ENCODE measurements at places on chromosomes 6 and 20.

- DNase-seq, result no peak
Measured at GRCh38 chr6:44630125-44631028, 242.9 kb downstream of the CDC5L start.

GRCh38 chr6:135680964-135681913 is 170.3 kb upstream of the PDE7B start:
- no peak for DNase-seq

- DNase-seq, result no peak
Measured at GRCh38 chr6:169972736-169973135, 221.3 kb downstream of the ERMARD start.

DNA sequence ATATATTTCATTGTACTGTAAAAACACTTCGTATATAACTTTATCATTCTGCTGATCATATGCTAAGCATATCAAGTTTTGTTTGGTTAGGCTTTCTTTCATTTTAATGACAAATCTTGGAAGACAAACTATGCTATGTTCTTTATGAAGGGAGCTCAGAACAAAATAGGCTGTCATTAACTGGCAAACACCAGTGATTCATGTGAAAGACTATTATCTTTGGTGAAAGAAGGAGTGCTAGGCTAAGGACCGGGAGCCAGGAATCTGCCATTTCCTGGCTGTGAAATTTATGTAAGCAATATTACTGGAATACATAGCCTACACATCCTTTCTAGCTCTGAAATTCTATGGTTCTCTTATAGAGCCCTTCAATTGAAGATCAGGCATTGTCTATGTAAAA is 136.2 kb upstream of the CCN2 start:
- no peak for DNase-seq

DNA sequence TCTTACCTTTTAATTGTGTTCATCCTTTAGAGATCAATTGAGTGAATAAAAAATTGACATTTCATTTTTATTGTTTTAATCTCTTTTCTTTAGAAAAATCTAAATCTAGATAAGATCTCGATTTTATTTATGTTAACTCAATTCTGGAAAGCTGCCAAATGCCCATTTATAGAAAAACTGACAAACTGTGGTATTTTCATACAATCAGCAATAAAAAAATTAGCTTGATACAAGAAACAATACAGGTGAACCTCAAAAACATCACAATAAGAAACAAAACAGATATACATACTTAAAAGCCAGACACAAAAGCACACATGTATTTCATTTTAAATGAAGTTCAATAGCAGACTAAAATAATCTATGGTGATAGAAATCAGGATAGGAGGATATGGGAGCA is 30.0 kb upstream of the ARHGAP18 start:
- DNase-seq, result no peak

DNA sequence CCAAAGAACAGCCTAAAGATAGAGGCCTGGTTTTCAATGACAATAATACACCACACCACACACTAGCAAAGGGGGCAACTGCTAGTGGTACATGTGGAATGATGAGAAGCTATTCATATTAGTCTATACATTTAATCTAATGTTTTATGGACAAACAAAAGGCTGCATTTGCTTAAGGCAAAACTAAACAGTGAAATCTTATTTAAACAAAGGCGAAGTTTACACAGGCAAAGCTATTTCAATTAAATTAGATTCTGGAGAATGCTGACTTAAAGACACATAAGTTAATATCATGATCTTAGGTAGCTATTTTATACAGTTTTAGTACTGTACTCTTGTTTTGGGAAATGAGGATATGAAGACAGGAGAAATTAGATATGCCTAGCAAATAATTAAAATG is 53.9 kb upstream of the SIM1 start:
- no peak for DNase-seq

DNA sequence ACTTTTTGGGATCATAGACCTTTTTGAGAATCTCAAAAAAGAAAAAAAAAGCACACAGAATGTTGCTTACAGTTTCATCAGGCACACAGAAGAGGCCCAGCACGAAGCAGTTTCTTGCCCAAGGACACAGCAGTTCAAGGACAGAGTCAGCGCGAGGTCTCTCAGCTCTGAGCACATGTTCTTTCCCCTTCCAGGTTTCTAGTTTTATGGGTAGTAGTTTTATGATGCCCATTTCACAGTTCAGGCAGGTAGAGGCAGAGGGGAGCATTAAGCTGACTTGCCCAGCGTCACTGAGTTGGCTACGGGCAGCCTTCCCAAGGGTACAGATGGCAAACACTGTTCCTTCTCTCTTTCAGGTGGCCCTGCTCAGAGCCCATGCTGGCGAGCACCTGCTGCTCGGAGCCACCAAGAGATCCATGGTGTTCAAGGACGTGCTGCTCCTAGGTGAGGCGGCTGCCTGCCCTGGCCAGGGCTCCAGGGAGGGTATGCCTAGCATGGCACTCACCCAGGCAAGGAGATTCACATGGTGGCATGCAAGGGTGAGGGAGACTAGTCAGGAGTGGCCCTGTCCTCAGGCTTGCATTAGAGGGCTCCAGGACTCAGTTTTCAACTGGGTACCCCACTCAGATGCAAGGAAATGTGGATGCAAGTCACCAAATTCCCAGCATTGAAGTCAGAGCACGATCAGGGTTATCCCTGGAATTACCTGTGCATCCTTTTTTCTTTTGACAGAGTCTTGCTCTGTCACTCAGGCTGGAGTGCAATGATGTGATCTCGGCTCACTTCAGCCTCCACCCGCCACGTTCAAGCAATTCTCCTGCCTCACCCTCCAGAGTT is 57.4 kb upstream of the TTPAL start:
- no peak for DNase-seq

DNA sequence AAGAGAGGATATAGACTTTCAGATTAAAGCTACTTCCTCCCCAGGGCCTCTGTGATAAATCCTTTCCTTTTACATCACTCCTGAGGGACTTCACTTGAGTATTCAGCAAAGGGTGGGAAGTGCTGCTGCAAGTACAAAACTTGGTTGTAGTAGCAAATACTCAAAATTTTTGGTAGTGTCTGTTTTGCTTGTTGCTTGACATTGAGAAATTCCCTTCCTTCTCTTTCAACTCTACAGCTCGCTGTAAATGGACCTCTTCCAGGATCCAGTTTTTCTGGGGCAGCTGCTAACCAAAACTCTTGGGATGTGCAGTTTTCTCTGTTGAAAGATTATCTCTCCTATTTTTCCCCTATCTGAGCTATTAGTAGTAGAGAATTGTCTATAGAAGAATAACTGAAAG is 472.0 kb downstream of the CD109 start:
- no peak for DNase-seq

GRCh38 chr6:109381747-109382575 is at the start of gene CD164:
CD164 (minus strand) TSS chr6:109382467; CDS start chr6:109382378, 89 bp downstream.
- peak; percentile 76 for DNase-seq

DNA sequence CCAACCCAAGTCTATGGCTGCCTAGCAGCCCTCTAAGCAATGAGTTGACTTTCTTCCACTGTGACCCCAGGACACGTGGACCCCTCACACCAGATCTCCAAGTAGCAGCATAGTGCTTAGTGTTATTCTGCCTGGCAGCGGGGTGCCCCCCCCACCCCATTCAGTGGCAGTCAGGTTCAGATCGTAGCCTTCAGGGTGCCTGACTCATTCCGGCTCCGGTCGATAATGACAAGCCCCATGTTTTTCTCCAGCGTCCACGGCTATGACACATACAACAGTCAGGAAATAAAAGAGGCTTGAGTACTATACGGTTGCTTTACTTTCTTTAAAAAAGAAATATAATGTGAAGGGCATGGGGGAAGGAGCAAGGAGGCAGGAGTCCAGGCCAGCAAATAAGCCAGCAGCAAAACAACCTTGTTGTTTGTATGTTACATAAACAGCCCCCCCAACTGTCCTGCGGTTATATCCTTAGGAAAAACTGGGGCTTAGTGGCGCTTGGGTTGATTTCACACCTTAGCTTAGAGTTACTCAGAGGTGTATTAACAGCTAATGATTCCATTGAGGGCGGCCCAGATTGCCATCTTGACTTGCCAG is 23.1 kb downstream of the GNAS start:
- DNase-seq, result no peak

GRCh38 chr6:113539202-113539601 is 317.9 kb upstream of the MARCKS start:
- DNase-seq, result no peak

- DNase-seq, result no peak
Measured at GRCh38 chr20:61516346-61517208, 264.5 kb downstream of the CDH4 start.

- DNase-seq, result no peak
Measured at GRCh38 chr20:42401613-42402012, 783.4 kb upstream of the CHD6 start.

DNA sequence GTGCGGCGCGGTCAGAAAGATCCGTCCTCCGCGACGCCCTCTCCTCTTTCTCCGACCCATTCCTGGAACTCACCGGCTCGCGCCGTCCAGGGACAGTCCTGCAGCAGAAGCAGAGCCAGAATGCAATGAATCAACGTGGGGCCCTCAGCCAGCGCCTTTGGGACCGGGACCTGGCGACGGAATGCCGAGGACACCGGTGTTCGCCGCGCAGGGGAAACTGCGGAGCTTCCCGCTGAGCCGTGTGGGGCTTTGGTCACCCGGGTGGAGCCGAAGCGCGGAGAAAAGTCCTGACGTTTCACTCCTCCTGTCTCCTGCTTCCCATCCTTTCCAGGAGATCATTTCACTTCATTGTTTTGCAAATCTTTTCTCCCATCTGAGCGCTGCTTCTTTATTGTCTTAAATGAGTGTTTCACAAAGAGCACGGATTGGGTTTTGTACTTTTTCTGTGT is 26.5 kb downstream of the ULBP1 start:
- no peak for DNase-seq

DNA sequence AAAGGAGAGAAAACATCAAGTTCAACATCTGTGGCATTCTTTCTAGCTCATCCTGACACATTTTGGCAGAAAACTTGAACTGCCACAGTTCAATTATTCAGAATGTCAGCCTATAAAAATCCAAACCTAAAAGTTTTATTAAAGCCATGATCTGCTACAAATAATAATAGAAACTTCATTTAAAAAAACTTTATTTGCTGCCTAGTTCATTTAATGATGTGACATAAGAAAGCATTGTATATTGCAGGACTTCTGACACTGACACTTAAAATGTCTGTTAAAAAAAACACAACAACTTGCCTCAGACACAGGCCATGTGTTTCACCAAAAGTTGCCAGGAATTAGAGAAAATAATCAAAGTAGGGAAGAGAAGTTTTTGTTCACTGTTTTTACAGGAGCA is 88.3 kb upstream of the HTR1E start:
- no peak for DNase-seq

- no peak for DNase-seq
Measured at GRCh38 chr6:105646391-105646867, 243.5 kb upstream of the PREP start.

DNA sequence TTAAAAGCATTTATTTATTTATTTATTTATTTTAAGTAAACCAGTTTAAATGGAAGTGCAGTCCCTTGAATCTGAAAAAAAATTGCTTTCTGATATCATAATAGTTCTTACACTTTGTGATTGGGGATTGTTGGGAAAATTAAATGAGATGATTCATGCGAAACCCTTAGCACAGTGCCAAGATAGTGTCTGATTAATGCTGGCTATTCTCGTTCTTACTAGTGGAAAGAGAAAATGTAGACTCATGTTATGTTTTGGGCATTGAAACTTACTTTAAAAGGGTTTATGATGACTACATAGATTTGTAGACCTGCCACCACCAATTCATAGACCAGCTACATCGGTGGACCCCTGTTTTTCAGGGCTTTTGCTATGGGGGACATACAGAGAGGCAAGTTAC is 229.2 kb upstream of the ZFP64 start:
- no peak for DNase-seq

GRCh38 chr6:155448668-155449449 is 6.8 kb downstream of the NOX3 start:
- DNase-seq, result no peak

DNA sequence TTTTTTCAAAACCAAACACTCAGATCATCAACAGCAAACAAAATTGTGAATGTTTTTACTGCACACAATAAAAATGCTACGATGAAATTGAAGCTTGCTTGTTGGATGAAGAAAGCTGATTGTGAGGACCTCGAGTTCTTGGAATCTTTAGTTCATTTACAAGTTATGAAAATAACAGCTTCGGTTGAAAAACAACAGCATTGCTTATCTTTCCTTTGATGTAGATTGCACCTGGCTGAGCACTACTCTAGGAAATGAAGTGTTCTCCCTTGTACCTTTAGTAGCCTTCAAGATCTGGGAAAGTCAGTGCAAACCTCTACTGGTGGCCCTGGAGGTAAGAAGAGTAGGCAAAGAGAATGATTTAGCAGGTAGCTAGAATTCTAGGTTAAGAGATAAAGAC is 2.2 kb upstream of the HMGN3 start:
- no peak for DNase-seq

- no peak for DNase-seq
Measured at GRCh38 chr20:37976887-37977286, 56.4 kb downstream of the TTI1 start.

DNA sequence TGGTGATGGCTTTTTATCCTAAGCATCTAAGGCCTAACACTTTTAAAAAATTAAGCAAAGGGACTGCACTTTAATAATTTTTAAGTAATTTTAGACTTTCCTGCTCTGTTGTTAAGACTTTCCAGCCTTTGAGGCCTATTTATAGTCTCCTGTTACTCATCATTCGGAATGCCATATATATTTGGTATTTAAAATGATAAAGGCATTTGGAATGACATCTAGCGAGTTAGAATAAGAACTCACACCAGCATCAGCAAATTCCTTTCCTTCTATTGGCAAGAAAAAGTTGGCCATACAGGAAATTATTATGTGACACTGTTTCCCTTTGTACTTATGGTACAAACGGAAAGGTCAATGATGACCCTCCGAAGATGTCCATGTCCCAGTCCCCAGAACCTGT is 88.1 kb upstream of the STMND1 start:
- peak; percentile 69 for DNase-seq

- no peak for DNase-seq
Measured at GRCh38 chr6:111812060-111813038, 60.9 kb downstream of the FYN start.

- no peak for DNase-seq
Measured at GRCh38 chr6:48564036-48564820, 453.2 kb upstream of the PTCHD4 start.

DNA sequence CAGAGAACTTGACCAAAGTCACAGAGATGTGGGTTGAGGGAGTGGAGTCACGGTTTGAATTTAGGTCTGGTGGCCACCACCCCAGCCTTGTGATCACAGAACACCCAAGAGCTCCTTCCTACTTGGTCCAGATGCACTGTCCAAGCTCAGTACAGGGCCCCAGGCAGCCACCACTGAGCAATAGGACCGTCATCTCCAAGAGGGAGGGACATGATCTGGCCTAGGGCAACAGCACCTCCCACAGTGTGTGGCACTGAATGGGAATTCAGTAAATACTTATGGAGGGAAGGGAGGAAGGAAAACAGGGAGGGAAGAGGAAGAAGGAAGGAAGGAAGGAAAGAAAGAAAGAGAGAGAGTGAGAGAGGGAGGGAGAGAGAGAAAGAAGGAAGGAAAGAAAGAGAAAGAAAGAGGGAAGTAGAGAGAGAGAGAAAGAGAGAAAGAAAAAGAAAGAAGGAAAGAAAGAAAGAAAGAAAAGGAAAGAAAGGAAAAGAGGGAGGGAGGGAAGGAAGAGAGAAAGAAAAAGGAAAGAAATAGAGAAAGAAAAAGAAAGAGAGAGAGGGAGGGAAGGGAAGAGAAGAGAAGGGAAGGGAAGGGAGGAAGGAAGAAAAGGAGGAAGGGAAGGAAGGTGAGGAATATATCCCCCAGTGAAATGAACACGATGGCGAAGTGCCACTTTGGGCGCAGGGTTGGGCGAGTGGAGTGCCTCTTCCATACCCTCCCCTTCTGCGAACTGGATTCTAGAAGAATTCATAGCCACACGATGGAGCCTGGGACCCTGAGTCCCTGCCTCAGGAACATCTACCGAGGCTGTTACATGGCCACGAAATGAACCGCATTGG is 243.7 kb downstream of the TFAP2C start:
- no peak for DNase-seq

- no peak for DNase-seq
Measured at GRCh38 chr6:7902221-7902620, 8.4 kb downstream of the TXNDC5 start.
